Fibroblast of skin of left quadriceps (primary cell): ENCODE measurements at places on chromosomes 5 and 9.

- DNase-seq, result peak; percentile 67
Observed at GRCh38 chr5:9059920-9060691, 485.8 kb downstream of the SEMA5A start.

DNA sequence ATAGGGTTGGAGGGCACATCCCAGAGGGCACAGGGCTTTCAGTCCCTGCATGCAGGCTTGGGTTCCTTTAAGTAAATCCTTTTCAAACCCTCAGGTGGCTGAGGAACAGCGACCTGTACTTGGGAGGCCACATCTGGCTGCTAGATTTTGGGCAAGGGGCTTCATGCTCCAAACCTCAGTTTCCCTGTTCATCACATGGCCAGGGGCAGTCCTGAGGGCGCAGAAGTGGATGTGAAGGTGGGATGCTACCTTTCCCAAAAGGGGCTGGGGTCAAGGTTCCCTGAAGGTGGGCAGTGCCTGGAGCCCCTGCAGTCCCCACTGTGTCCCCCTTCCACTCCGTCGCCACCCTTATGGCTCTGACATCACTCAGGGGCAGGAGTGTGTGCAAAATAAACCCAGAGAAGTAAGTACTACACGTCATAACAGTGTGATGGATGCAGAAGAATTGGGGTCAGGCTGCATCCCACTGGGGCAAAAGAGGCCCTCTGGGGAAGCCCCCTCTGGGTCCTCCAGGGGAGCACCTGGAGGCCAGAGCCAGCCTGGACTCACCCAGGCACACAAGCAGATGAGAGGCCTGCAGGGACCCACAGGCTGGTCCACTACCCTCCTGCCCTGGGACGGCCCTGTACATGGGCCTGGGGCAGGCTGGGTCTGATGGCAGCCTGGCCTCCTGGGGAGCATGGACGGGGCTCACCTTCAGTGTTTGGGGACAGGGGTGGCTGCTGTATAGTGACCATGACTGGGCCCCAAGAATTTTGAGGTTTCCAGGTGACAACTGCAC lies 1.9 kb upstream of the CARD19 start:
- no peak for DNase-seq

DNA sequence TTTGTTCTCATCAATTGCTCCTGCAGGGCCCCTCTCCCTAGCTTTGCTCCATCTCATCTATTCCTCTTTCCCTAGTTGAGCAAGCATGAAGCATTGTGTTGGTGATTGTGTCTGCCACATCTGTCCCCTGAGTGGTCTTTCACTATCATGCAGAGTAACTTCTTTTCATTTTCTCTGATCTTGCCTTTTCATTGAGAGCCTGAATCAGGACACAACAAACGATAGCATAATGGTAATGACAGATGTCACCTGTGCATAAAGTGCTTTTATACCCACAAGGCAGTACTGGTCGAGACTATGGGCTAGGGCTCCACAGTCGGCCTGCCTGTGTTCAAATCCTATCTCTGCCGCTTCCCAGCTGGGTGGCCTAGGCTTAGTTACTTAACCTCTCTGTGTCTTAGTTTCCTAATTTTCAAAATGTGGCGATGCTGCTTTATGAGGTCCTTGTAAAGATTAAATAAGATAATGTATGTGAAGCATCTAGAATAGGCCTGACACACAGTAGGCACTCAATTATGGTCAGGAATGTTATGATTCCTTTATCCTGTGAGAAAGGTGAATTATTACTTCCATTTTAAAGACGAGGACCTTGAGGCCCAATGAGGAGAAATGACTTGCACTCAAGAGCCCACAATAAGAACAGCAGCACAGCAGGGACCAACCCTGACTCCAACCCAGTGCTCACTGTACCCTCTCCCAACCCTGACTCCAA lies 137.1 kb upstream of the ZNF618 start:
- DNase-seq, result no peak

DNA sequence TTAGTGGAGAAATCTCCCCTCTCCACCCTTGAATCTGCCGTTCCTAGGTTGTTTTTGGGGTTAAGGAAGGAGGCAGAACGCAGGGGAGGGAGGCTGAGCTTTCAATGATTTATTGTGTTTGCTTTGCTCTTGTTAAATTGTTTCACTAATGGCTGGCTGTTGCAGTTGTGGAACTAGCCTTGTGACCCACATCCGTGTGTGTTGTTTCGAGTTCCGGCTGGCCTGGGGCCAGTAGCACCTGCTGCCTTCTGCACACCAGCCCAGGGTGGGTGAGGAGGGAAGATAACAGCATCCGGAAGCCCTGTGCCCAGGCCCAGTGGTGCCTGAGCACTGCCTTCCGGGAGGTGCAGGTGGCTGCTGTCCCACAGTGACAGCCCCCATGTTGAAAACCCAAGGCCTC lies 3.6 kb downstream of the ERGIC1 start:
- DNase-seq, result no peak
